ENCODE measurements at places on chromosomes 2 and 18.

DNA sequence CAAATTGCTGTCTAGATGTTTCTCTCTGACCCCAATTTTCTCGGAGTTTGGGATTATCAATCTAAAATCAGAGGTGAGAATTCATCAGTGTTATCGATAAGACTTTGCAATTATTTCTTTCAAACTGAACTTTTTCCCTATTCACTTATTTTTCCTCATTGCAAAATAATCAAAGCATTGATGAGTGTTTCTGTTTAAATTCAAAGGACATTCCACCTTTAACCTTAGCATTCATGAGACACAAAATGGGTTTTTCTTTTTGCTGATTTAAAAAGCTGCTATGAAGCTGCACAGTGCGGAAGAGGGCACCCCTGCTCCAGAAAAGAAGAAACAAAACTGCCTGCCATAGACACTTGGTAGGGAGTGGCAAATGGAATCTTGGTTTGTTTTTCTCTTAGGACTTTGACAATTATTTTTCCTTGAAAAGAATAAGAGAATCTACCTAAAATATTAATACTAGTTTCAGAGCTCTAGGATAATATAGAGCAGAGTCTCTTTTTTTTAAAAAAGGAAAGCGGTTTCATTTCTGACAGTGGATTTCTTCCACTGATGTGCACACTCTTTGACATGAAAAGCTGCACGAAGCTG lies 203.4 kb downstream of the TGIF1 start:
- DNase-seq, result no peak

- no peak for DNase-seq
These were observed 82.4 kb downstream of the SNTG2 start for GRCh38 chr2:1033069-1033468.

DNA sequence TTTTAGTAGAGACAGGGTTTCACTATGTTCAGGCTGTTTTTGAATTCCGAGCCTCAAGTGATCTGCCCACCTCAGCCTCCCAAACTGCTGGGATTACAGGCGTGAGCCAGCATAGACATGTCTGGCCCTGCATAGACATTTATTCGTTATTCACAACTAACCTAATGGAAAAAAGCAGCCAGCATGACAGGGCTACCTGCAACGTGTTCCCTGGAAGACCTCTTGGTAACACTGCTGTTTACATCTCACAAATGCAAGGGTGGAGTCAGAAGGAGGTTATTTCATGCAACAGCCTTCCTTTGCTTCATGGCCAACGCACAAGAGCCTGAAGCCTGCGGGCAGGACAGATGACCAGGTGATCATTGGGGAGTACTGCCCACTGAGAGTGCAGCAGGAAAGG lies 9.2 kb downstream of the SERPINE2 start:
- no peak for DNase-seq

DNA sequence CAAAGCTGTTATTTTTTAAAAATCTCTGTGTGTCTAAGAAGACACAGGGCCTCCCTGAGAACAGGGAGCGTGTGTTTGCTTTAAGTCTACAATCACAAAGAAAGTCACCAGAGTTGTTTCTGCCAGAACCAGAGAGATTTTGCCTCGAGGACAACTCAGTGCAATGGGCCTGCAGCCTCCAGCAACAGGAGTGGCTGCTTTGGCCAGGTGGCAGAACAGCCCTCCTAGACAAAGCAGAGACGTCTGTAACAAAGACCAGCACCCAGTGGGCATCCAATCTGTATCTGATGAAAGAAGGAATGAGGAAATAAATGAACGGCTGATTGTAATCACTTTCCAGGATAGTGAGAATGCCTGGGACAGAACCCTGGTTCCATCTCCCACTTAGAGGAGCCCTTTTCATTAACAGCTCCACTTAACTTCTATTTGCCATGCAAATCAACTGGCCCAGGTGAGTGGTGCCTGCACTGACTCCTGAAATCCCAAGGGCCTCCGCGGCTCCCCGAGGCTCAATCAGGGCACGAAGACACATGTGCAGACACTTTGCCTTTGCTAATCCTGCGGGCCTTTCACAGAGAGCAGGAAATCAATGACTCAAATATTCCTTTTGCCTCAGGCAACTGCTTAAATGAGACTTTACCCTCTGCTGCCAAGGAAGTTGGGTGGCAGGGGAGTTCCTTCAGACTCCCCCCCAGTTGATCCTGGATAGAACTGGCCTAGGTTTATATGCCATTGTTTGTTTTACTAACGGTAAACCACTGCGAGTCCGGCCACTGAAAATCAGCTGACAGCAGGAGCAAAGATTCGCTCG lies 146.5 kb downstream of the CABLES1 start:
- DNase-seq, result no peak

DNA sequence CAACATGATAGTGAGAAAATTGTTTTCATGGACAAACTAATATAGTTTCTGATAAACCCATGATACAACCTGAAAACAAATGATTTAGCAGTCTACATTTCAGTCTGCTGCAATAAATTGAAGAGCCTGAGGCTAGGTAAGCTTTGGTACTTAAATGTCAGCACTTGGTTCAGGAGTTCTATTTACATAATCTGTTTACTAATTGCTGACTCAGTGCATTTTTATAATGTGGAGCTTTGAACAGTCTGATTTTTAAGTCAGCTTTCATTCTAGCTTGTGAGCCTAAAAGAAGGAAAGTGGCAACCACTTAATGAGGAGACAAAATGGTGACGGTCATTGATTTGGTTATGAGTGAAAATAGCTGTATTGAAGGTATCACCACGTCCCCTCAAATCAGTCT lies 488.6 kb downstream of the CPS1 start:
- no peak for DNase-seq

DNA sequence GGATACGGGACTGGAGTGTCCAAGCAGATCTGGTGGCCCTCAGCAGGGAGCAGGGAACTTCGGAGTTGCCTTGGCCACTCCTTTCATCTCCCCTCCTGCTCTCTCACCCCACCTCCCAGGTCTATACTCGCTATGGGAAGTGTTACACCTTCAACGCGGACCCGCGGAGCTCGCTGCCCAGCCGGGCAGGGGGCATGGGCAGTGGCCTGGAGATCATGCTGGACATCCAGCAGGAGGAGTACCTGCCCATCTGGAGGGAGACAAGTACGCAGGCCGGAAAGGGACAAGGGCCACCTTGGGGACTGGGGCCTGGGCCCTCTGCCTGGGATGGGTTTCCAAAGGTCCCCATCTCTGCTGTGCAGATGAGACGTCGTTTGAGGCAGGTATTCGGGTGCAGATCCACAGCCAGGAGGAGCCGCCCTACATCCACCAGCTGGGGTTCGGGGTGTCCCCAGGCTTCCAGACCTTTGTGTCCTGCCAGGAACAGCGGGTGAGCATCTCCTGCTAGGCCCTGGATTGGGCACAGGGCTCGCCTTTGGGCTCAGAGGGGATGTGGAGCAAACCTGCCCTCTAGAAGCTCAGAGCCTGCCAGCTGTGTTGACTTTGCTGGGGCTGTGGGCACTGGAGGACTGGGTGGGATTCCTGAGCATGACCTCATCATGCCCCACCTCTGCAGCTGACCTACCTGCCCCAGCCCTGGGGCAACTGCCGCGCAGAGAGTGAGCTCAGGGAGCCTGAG lies 11.8 kb downstream of the CHPF start:
- no peak for DNase-seq

DNA sequence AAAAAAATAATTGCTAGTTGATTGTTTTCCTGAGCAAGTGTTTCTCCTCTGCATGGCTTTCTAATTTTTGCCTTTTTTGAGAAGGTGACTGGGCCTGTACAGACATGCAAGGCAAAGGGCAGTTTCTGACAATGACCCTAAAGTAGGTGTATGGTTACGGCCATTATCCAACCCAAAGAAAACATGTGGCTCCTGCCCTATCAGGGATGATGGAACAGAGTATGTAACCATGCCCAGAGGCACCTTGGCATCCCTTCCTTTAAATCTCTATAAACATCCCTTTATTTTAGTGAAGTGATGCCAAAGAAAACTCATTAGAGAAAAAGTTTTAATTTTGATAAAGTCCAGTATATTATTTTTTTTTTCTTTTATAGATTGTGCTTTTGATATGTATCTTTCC lies 217.5 kb downstream of the LPIN1 start:
- DNase-seq, result no peak

- DNase-seq, result no peak
These were observed 99.0 kb downstream of the CPO start for GRCh38 chr2:207038299-207038698.

DNA sequence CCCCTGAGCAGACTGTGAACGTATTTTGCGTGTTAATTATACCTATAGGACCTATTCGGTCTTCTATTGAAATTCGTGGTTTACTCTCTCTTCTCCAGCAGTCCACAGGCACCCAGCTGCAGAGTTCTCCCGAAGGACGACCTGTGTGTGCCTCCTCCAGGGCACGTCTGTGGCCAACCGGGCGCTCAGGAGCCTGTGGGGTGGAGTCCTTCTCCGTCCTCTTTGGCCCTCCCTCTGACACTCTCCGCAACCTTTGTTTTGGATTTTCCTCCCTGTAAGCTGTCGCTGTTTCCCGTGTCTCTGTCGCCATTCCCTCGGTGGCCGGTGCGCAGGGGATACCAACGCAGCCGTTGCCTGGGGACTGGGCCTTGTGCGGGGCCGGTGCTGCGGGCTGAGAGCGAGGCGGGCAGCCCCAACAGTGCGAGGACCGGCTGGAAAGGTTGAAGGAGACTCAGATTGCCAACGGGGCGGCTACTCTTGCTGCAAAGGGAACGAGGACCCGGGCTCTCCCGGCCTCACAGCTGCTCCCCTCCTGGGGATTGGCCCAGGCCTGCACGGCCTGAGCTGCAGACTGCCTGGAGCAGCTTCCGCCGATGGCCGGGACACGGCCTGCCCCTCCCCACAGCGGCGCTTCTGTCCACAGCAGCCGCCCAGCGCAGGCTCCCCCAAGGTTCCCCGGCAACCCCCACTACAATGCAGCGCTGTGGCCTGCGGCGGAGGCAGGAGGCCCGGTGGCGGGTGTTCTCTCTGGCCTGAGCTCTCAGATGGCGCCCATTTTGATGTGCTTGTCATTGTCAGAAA lies 221.0 kb downstream of the MTX2 start:
- no peak for DNase-seq

Data from activated CD4-positive, alpha-beta T cell treated with anti-CD3 and anti-CD28 coated beads, Interleukin-2, amount 50 U/mL, for 24 hours (primary cell).